ENCODE measurements at places on chromosomes 1 and 21.

DNA sequence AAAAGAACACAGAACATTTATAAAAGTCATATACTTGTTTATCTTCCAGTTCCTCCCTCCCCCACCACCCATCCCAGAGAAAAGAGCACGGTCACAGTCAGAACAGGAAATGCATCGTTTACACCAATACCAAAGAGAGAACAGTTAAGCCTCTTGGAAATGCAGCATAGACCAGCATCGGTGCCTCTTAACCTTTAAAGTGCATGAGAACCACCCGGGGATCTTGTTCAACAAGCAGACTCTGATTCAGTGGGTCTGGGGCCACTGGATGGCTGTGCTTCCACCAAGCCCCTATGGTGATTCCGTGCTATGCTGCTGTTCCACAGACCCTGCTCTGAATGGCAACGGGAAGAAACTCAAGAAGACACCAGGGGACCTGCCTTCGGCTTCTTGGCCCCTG, 19.2 kb downstream of the FAM89A start:
- DNase-seq = no peak

GRCh38 chr1:226787071-226787470, 48.0 kb upstream of the ITPKB start:
- DNase-seq = no peak

- no peak for DNase-seq
Measured at GRCh38 chr1:228811712-228812305, 76.5 kb downstream of the RHOU start.

GRCh38 chr1:67847466-67847865, 14.2 kb upstream of the GNG12 start:
- DNase-seq = no peak

- peak; percentile 77 for DNase-seq
Measured at GRCh38 chr1:234154320-234155251, 218.7 kb upstream of the COA6 start.

- DNase-seq = peak; percentile 74
Measured at GRCh38 chr1:53107570-53108322, 34.7 kb downstream of the SLC1A7 start.

DNA sequence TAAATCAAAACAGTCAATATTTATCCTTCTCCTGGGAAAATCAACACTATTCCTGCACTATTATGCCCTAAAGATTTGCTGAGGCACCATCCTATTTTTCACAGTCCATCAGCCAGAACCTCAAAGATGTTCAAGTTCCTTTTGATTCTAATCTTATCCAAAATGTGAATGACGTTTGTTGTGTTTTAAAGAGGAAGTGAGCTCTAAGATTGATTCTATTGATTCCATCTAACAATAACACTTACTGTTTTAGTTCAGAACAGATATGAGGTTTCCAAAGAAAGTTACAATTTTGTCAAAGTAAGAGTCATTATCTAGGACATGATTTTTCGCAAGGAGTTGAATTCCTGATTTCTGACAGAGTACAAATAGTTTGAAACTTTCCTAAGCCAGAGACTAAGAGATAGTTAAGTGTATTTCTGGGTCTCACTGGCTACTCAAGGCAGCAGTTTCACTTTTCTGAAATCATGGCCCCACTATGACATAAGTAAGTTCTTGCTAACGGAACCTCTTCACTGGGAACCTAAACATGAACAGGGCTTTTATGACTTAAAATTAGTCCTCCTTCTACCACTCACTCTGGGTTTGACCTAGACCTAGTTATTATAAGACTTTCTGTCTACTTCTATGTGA, 84.7 kb downstream of the LHX9 start:
- DNase-seq = peak; percentile 18

- peak; percentile 11 for DNase-seq
Measured at GRCh38 chr1:223364685-223365382, 858 bp upstream of the SUSD4 start.

DNA sequence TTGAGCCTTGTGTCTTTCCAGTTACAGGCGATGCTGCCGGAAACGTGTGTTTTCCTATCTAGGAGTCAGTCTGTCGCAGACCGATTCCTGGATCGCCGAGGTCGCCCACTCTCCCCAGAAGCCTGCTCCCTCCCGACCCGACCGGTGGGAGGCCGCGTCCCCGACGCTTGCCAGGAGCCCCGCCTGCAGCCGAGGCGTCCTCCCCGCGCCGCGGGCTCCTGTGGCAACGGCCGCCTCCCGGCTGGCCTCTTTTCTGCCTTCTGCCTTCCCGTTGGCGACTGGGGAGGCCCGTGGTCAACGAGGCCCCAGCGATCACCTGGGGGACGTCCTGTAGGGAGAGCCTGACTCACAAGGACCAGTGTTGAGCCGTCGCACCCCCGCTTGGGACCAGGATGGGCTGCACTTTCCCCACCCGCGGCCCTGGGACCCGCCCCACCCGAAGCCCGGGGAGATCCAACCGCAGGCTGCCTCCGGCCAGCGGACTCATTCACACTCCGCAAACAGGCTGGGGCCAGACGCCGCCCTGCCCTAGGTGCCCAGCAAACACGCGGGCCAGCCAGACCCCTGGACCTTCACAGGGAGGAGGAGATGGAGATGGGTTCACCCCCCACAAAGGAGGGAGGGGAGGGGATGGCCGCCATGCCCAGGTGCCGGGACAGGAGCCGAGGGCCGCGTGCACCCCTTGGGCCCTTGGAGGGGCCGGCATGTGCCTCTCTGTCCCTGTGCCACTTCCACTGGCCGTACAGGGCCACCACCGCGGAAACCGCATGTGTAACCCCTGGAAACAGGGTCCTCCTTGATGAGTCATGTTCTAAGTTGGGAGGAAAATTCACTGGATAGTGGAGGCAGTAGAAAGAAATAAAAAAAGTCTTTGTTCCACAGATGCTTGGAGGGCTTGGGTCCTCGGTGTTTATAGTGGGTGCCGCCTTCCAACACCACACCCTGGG, 7.2 kb upstream of the COL6A1 start:
- DNase-seq = peak; percentile 84

- no peak for DNase-seq
Measured at GRCh38 chr1:1342061-1342562, 7.1 kb downstream of the DVL1 start.

GRCh38 chr21:34639882-34640788, 25.2 kb upstream of the RCAN1 start:
- DNase-seq = no peak

DNA sequence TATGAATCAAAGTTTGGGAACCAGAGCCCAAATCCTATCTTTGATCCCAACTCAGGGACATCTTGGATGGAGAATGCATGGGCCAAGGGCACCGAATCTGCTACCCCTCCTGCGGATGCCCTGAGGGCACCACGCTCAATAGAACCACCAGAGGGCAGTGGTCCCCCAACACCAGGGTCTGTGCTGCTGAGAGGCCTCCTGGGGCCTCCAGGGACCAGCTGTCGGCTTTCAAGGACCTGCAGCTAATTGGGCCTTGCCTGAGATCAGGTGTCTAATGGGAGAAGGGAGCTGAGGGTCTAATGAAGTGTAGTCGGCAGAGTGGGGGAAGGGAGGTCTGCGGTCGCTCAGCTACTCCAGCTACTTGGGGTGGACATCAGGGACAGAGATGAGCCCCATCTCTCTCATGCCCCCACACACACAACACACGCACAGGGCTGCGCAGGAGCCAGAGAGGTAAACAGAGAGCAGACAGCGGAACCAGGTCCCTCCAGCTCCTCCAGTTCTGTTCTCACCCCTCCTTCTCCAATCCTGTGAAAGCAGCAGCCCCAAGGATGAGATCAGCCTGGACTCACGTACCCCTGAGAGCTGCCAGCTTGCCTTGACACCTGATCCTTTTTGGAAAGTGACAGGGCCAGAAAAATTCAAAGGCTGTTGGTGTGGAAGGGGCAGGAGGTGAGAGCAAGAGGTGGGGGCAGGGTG, 34.9 kb upstream of the PPP1R15B start:
- DNase-seq = peak; percentile 67

GRCh38 chr1:233635765-233636502, 22.0 kb downstream of the KCNK1 start:
- peak; percentile 60 for DNase-seq

- DNase-seq = peak; percentile 29
Measured at GRCh38 chr1:196034080-196034706, 574.0 kb downstream of the KCNT2 start.

GRCh38 chr1:177256153-177257075, 85.7 kb downstream of the BRINP2 start:
- peak; percentile 94 for DNase-seq

GRCh38 chr1:114607223-114607622, 25.8 kb upstream of the BCAS2 start:
- DNase-seq = no peak

DNA sequence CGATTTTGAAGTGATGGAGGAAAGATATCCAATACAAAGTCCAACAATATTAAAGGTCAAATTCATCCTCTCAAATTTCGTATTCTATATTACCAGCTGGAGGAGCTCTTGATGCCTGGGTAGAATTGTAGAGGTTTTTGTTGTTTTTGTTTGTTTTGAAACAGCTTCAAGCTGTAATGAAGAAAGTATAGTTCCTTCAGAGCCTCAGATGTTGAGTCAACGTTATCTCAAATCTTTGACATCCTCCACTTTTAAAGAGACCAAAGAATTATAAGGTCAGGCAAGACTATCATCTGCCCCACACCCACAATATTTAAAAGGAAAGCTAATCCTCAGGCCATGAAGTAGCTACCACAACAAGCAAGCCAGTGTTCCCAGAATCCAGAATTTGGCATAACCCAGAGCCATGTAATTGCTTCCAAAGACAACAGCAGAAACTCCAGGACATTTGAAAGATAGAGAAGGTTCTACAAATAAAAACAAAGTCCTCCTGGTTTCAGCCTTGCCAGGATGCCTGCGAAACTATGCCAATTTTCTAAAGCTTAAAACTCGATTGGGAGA, 24.9 kb downstream of the VAV3 start:
- DNase-seq = no peak

DNA sequence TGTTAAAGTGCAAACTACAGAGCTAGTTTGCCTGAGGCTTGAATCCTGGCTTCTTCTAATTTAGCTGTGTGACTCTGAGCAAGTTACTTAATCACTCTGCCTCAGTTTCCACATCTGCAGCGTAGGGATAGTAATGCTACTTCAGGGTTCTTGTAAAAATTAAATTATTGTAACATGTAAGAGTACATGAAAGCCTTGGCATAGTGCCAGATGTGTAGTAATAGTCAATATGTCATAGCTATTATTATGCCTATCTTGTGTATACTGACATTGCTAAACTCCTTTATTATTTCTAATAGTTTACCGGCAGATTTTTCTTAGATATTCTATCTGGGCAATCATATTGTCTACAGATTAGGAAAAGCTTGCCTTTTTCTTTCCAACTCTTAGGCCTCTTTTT, 6.8 kb upstream of the TADA1 start:
- DNase-seq = no peak

DNA sequence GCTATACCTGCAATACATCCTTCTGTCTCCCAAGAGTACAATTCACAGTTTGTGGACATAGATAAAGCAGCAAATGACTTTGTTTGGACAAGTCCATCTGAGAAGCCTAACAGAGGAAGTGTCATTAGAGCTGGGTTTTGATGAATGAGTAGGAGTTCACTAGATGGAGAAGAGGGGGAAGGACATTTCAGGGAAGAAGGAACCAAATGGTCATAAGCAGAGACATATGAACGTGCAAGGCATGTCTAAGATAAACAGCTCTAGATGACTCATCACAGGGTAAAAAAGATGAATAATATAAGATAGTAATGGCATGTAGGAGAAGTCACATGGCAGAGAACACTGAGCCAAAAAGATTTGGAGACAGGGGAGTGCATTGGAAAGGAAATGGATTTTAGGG, 54.5 kb downstream of the HMGB4 start:
- peak; percentile 44 for DNase-seq

GRCh38 chr1:54437783-54438182, 31.6 kb upstream of the SSBP3 start:
- DNase-seq = no peak

DNA sequence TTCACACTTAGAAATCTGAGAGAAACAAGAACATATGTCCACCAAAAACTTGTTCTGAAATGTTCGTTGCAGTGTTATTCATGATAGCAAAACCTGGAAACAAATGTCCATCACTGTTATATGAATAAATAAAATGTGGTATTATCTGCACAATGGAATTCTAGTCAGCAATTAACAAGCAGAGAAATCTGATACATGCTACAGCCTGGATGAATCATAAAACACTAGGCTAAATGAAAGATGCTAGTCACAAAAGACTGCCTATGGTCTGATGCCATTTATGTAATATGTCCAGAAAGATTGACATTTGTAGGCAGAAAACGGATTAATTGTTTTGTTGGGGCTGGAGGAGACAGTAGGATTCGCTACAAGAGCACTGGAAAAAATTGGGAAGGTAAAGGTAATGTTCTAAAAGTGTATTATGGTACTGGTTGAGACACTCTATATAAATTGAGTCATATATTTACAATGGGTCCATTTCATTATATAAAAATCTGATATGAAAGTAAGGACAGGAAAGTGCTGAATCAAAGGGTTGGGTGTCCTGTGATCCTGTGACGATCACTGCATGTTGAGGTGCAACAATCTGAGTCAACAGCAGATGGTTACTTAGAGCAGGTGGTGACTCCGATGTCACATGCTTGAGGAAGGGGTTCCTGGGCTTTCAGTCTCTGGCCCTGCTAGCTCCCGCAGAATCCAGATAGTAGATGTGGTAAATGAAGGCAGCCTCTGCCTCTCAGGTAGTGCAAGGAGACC, 102.1 kb upstream of the NBPF4 start:
- no peak for DNase-seq

GRCh38 chr1:222241410-222241809, 306.5 kb downstream of the HHIPL2 start:
- DNase-seq = no peak

GRCh38 chr1:101992821-101993575, 3.7 kb downstream of the OLFM3 start:
- DNase-seq = no peak

- DNase-seq = no peak
Measured at GRCh38 chr1:196271212-196271947, 336.9 kb downstream of the KCNT2 start.

DNA sequence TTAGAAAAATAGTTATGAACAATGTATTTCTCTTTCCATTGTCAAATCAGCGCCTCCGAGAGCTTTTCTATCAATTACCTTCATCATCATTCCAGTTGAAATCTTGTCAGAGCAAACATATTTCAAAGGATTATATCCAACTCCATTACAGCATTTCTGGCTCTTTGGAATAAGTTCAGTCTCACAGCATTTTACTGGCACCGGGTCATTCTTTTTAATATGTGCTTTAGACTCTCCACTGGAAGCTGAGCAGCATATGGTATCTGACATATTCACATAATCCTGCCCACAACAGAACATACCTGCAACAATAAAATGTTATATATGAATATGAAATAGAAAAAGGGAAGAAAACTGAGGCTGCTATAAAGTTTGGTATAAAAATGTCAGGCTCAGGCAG, 222.9 kb downstream of the KCTD3 start:
- no peak for DNase-seq

- no peak for DNase-seq
Measured at GRCh38 chr1:103953386-103953785, 203.7 kb downstream of the AMY1C start.

DNA sequence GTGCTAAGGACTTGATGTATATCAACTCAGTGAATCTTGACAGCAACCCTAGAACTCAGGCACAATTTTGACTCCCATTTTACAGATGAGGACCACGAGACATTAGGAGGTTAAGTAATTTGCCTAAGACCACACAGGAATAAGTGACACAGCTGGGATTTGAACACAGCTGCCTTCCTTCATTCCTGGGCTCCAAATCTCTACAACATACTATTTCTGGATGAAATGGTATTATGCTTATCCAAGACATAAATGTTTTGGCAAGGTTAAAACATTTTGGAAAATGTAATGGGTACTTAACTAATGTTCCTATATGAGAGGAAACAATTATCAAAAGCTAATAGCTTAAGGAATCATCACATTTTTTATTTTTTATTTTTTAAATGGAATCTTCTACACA, 4.8 kb downstream of the CLDN8 start:
- no peak for DNase-seq
